NCI-H446 (cell line): ENCODE measurements at places on chromosomes 5 and 9.

DNA sequence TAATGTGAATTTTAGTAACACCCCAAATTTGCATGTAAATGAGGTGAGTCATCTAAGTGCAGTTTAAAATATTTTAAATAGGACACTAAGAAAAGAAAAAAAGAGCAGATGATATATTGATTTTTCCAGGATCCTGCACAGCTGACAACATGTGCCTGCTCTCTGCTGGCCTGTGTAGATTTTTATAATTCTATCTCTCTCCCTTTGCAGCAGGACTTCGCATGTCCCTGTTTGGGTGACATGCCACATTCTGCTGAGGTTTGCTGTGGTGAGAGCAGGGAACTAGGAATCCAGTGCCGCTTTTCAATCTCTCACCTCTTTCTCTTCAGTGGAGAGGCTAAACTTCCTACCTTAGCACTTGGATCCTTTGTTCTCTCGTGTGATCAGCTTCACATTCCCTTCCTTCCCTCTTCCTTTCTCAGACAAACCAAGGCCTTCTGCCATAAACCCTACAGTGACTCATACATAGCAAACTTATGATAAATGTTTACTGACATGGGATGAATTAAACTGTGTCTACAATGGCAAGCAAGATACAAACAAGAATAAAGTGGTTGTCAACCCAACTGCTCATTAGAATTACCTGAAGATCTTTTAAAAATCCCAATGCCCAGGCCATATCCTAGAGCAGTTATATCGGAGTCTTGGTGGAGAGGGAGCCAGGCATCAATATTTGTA, 198.8 kb upstream of the EFNA5 start:
- no peak for DNase-seq

GRCh38 chr9:136621019-136621733, 41.5 kb upstream of the EGFL7 start:
- DNase-seq: no peak

DNA sequence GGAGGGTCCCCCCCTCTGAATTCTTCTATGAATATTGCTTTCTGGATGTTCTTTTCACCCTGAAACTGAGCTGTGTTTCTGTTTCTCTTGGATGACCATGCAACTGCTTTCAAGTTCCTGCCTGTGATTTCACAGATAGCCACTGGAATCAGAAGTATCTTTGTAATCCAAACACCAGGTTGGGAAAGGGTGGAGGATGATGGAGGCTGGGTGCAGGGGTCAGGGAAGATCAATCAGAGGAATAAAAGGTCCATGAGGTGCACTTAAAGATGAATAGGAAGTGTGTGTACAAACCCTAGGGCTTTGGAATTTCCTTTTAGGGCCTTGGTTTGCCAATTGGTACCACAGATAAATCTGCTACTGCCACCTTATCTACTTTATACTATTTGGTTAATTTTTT, 68.2 kb upstream of the AGXT2 start:
- DNase-seq: no peak

GRCh38 chr9:135615666-135616618, 23.4 kb downstream of the GLT6D1 start:
- DNase-seq: no peak

DNA sequence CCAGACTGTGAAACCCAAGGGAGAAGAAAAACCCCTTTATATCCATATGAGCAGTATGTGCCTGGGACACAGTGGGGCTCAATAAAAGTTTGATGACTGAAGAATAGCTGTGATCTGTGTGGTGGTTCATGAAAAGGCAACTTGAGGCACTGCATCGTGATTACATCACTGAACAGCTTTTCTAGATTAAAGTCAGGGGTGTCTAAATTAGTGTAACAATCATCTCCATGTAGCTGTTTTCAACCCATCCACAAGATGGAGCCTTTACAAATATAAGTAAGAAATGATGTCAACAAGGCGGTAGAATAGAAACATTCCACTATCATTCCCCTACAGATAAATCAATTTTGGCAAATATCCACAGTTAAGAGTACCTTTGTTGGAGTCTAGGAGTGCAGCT, 55.5 kb downstream of the PRRC1 start:
- no peak for DNase-seq

DNA sequence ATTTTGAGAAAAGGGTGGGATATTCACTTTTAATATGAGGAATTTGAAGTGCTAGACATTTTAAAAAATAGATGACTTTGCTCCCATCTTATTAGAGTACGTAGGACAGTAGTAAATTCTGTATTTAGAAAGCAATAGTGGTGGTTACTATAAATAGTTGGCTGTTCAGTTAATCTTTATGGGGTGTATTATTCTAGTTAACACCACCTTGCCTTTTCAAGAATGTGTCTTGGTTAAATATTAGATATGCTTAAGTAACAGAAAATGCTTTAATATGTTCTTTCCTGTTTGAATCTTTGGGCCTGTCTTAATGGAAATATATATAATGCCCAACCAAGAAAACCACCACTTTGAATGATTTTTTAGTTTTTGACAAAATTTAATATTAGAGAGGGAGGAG, 608.7 kb upstream of the FAM174A start:
- DNase-seq: no peak

- DNase-seq: no peak
Measured at GRCh38 chr9:115305543-115305942, 187.6 kb upstream of the TNC start.

- no peak for DNase-seq
Measured at GRCh38 chr9:121758693-121759092, 107.3 kb downstream of the DAB2IP start.

GRCh38 chr5:141618030-141618803, 583 bp downstream of the DIAPH1 start:
- DNase-seq: no peak

- no peak for DNase-seq
Measured at GRCh38 chr9:78601957-78602565, 305.1 kb downstream of the PSAT1 start.

DNA sequence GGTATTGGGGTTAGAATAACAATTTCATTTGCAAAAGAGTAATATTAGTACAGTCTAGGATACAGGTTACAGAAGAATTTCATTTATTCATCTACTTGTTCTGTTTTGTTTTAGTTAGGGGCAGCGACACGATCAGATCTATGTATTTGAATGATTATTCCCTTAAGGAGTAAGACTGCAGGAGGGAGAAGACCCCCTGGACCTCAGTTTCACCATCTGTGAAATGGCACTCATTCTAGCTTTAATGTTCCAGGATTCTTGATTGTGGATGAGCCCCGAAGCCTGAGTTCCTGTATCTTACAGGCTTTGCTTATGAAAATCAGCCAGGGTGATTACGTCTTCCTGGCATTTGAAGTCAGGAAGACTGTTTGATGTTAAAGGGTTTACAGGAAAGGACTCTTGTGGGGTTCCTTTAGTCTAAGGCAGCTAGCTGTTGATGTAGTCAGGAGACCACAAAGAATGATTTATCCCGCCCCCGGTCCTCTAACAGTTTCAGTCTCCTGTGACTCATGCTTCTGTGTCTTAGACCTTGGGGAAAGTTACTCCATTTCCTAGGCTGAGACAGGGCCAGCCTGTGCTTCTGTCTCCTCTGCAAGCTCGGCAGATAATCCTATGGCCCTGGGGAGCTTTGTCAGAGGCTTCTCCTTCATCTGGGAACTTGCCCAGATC, 11.5 kb downstream of the SMIM3 start:
- DNase-seq: no peak

- no peak for DNase-seq
Measured at GRCh38 chr9:121562301-121562700, 62.7 kb upstream of the GGTA1 start.

DNA sequence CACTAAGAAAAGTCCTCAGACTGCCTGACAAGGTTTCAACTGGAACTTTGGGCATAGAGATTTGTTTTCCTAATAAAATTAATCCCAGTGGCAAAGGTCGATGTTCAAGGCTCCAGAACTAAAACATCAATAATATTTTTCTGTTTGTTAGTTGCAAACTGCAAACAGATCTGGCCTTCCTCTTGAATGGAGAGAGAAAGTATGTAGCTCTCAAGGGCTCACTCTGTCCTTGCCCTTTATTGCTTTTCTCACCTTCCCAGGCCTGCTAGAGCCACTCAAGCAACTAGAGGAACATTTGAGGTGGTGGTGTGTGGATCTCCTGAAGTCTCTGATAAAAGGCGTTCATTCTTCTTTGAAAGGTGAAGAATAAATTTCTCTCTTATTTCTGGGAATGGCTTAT, 16.6 kb downstream of the ALDH1A1 start:
- DNase-seq: no peak

DNA sequence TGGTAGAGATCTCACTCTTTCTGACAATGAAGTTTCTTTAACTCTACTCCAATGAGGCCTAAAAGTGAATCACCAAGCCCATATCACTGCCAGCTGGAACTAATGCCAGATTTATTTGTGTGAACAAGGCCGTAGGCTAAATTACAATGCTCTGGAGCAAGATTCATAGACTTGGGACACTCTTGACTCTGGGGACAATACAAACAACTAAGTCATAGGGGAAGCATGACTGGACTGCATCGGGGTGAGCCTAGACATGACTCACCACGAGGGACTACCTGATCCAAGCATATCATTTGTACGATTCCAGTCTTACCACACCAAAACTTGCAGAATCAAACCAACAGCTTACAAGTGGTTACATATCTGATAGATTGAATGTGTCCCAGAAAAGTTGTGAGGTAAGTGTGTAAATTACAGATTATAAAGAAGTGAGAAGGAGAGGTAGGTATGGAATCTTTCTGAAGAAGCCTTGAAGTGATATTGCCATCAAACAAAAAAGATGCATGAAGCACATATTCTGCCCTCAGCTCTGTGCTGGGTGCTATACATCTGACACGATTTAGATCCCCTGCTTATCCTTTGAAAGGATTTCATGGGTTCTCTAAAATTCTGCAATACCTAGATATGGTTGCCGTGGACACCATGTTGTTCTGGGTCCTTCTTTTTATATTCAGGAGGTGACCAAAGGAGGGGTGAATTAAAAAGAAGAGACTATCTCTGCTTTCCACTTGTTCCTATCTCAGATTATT, 199.3 kb upstream of the PDE4D start:
- peak; percentile 38 for DNase-seq

- no peak for DNase-seq
Measured at GRCh38 chr9:118236625-118237024, 532.4 kb downstream of the TLR4 start.

- DNase-seq: no peak
Measured at GRCh38 chr9:78622126-78622525, 325.2 kb downstream of the PSAT1 start.

GRCh38 chr9:32738501-32739172, 44.7 kb upstream of the TMEM215 start:
- DNase-seq: no peak

GRCh38 chr5:77208507-77209163, 1.8 kb upstream of the PDE8B start:
- no peak for DNase-seq

- no peak for DNase-seq
Measured at GRCh38 chr9:93091453-93092081, 4.5 kb upstream of the CARD19 start.

- DNase-seq: no peak
Measured at GRCh38 chr5:176620333-176620981, 9.9 kb downstream of the SNCB start.

GRCh38 chr5:54476682-54477081, 21.2 kb downstream of the HSPB3 start:
- DNase-seq: no peak

- DNase-seq: no peak
Measured at GRCh38 chr5:161421067-161421466, 125.5 kb downstream of the GABRB2 start.

DNA sequence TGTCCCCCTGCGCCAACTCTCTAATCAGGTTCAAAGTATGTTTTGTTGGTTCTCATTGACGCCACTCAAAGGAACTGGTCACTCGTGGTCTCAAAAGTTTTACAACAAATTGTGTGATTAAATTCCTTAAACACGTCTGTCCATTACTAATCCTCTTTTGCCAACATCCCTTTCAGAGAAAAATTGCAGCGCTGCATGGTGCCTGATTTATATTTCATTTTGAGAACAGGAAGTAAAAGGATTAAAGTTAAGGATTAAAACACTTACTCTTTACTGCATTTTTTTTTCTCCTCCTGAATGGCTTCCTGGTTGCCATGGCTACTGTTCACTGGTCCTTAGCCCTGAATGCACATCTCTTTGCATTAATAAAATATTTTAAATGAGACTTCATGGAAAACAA, 383.5 kb downstream of the GLIS3 start:
- no peak for DNase-seq

DNA sequence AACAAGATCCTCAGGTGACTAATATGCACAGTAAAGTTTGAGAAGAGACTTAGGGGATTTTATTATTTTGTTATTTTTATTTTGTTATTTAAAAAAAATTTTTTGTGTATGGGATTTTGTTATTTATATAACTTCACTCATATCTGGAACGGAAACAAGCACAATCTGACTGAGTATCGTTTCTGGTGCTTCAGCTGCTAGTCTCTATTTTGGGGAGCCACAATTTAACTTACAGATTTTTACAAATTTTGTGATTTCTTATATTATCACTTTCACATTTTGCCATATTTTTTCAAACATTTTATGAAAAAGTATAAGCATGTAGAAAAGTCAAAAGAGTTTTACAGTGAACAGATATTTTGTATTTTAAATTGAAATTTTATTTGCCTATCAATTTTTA, 208.7 kb downstream of the CCDC171 start:
- DNase-seq: no peak

DNA sequence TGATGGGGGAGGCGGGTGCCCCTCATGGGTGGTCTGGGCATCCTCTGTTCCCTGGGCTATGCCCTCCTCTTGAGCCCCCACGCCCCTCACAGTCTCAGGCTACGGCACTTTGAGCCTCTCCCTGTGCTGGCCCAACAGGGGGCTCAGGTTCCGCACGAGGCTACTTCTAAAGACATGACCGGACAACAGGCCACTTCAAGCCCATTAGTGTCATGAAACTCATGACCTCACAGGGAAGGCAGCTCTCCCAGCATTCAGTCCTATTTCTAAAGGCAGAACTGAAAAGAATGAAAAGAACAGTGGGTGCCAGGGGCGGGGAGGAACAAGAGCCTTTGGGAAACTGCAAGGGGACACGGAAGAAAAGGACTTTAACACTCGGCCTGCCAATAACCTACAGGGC, 45.0 kb downstream of the COL23A1 start:
- no peak for DNase-seq

DNA sequence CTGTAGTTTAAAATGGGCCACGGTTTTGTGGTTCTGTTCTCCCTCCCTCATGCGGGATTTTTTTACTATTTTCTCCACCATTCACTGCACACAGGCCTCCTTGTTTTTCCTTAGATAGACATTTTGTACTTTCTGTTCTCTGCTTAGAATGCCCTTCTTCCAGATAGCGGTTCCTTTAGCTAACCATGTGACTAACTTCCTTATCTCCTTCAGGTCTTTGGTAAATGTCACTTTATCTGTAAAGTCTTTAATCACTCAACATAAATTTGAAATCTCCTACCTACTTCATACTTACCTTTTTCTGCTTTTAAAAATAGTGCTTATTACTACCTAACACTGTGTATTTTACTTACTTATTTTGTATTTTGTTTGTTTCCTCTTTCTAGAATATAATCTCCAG, 15.0 kb downstream of the FER start:
- no peak for DNase-seq
